ENCODE measurements at places on chromosomes 7 and 10.
A peak's percentile ranks its signal among the peaks of the same experiment; 100 is the strongest.

GRCh38 chr7:67990716-67991115 lies 994.1 kb downstream of the TYW1 start:
- DNase-seq = no peak

GRCh38 chr10:92834986-92835385 lies 13.3 kb upstream of the EXOC6 start:
- no peak for DNase-seq

GRCh38 chr10:110399106-110399964 lies 94.6 kb upstream of the SMNDC1 start:
- DNase-seq = no peak

GRCh38 chr10:65620404-65621048 lies 1305.3 kb upstream of the LRRTM3 start:
- no peak for DNase-seq

DNA sequence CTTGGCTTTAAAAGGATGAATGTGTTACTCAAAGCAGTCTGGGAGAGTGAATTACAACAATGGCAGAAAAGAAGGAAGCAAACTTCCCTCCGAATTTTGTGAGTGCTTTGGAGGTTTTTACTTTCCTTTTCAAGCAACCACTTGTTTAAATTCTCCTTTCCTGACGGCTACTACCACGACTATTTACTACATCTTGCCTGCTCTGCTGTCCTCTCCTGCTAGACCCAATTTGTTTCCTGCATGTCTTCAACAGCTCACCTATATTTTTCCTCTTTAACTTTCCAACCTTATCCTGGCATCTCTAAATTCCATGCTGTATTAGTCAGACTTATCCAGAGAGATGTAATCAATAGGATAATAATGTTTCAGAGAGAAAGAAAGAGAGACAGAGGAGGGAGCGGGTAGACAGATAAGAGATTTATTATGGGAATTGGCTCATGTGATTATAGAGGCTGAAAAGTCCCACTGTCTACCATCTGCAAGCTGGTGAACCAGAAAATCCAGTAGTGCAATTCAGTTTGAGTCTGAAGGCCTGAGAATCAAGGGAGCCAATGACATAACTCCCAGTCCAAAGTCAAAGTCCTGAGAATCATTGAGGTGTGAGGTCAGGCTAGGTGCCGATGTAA lies 42.8 kb upstream of the SLC13A1 start:
- no peak for DNase-seq

- DNase-seq = no peak
Observed at GRCh38 chr10:128017822-128018221, 108.4 kb downstream of the MKI67 start.

DNA sequence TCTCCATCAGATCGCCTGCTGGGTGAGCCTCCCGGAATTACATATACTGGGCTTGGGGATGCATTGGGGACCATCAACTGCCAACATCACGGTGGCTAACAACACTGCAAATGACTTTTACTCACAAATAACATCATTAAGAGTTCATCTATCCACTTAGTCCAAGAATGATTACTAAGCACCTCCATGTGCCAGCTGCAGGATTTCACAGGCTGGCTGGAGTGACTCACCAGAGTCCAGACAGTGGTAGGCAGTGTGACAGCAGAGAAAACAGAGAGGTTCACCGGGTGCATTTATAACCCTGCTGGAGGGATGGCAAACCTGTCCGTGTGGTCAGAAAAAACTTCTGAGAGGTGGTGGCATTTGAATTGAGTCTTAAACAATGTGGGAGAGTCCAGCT lies 3.2 kb upstream of the IGFBP3 start:
- no peak for DNase-seq

GRCh38 chr10:60572511-60573194 lies 183.0 kb upstream of the ANK3 start:
- DNase-seq = no peak

DNA sequence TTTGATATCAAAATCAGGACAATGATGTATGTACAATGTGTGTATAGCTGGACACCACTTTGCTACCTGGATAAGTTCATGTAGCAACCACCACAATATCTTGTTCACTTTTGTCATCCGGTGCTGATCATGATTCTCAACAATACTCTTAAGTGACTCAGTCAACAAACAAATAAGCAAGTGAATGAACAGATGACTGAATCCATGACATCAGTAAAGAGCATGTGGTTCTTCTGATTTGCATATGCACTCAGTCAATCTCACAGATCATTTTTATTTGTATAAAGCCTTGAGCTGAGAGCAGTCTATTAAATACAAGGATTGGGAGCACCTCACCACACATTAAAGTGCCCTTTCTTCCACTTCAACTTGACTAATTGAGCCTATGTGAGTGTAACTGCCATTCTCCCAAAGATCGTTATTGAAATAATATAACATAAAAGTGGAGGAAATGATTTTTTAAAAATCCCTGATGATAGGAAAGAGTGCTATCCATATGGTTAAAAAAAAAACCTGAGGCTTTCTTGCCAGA lies 69.5 kb downstream of the NPSR1 start:
- DNase-seq = no peak

- DNase-seq = no peak
Observed at GRCh38 chr7:111638078-111638477, 75.8 kb upstream of the IMMP2L start.

GRCh38 chr10:59709395-59710125 lies at the start of gene SLC16A9:
Gene SLC16A9, minus strand, starts transcription at chr10:59709850. Its CDS starts 25,559 bp downstream, at chr10:59684291.
- DNase-seq = no peak

- no peak for DNase-seq
Observed at GRCh38 chr7:41979834-41980307, 257.1 kb downstream of the GLI3 start.

DNA sequence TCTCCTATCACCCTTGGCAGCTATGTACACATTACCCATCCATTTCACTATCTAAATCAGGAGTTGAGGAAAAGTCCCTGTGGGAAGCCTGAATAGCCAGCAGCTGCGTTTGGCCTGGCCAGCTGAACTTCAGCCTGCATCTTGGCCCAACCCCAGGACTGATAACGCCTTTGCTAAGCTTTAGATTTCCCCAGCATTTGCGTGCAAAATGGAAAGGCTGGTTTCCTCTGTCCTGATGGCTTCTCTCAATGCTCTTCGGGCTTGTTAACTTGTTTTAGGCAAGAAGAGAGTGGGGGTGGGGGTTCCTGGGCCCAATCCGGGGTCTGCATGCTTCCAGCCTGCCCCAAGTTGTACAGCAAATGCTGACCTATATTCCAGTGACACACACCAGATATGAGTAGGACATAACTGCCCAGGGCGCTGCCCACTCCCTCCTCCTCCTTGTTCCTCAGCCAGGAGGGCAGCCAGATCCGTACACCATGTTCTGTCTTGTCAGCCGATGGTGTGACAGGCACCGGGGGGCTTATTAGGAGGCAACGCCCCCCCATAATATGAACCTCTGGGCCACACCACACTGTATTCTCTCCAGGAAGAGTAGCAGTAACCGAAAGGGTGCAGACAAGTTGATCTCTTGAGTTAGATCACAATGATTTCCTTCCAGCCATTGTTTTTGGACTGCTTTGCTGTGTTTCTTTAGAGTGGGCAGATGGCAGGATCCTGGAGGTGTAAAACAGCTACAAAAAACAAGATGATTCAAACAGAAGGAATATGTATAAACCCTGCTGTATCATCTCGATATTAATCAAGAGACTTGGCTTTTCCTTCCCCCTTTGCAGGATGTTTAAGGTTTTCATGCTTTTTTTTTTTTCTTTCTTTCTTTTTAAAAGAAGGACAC lies 339.0 kb downstream of the RNLS start:
- DNase-seq = no peak

- peak; percentile 98 for DNase-seq
Observed at GRCh38 chr10:12129222-12130111, at the start of gene SEC61A2. Gene SEC61A2, plus strand, starts transcription at chr10:12129677. Its CDS starts 111 bp downstream, at chr10:12129788.

DNA sequence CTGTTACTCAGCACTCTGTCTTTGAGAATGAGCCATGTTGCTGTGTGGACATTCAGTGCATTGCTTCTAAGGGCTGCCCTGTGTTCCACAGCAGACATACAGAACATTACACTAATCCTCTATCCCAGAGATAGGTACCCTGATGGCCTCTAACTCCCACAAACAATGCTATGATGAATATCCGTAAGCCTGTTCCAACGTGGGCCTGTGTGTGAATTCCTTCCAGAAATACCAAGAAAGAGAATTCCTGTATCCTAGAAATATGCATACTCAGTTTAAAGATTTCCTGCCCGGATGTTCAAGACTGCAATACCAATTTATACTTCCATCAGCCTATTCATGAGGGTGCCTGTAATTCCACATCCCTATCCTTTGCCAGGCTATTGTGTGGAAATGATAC lies 21.3 kb upstream of the ST8SIA6 start:
- DNase-seq = no peak

DNA sequence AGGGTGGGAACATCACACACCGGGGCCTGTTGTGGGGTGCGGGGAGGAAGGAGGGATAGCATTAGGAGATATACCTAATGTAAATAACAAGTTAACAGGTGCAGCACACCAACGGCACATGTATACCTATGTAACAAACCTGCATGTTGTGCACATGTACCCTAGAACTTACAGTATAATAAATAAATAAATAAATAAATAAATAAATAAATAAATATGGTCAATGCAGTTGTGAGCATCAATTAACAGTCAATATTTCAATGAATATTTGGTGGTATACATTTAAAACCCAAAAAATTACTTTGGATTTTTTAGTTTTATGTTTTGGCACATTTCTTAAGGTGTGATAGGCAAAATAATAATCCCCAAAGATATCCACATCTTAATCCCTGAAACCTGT lies 15.6 kb downstream of the TRDMT1 start:
- no peak for DNase-seq

GRCh38 chr10:108323274-108323798 lies 1158.8 kb upstream of the SORCS1 start:
- DNase-seq = no peak

DNA sequence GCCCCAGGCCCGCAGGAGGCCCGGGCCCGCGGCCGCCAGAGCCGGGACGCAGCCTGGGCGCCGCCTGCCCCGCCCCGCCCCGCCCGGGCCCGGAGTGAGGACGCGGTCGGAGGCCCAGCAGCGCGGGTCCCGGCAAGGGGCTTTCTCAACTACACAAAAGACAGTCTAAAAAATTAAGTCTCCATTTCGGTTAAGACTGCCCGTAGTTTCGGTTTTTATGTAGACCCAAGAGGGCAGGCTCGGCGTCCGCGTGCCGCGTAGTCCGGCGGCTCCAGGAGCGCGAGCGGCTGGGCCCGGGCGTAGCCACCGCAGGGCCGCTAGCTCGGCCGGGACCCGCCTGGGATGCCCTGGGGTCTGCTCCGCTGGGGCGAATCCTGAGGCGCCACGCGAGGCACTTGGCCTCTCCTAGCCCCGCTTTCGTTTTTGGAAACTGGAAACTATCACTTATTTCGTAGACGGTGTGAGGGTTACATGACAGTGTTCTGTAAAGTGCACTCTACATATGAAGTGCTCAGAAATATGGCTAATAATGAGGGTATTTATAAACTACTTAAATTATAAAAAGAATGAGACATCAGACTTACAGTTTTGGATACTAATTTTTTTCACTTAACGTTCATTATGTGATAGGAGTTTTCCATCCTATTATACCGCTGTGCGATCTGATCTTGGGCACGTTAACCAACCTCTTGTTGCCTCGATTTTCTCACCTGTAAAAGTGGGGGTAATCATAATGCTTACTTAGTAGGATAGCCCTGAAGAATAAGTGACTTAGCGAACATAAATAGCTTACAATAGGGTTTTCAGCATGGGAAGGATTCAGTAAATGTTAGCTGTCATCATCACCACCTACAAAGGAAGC lies 573 bp downstream of the BLVRA start:
- DNase-seq = peak; percentile 34

DNA sequence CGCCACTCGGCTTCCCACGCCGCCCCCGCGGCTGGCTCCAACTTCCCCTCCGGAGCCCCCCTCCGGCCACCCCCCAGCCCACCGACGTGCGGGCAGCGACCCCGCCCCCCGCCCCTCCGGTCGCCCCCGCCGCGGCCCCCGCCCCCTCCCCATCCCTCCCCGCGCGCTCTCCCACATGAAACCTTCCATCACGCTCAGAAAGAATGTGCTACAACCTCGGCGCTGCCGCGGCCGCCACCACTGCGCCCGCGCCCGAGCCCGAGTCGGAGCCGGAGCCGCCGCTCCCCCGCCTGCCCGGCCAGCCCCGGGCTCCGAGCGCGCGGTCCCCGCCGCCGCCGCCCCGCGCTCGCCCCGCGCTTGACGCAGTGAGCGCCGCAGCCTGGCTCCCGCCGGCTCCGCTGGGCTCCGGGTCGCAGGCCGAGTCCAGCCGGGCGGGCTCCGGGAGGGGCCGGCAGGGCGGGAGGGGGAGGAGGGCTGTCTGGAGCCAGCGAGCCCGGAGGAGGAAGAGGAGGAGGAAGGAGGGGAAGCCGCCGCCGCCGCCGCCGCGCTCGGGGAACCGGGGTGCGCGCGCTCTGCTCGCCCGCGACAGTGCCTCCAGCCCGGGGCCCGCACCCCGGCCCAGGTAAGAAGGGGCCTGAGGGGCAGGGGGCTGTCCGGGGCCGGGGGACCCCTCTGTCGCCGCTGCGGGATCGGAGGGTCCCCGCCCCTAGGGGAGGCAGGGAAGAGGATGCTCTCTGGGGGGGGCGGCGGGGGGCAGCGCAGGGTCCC lies 4.3 kb upstream of the ELFN1 start:
- DNase-seq = no peak

- no peak for DNase-seq
Observed at GRCh38 chr7:8128449-8129317, 133.3 kb downstream of the ICA1 start.

DNA sequence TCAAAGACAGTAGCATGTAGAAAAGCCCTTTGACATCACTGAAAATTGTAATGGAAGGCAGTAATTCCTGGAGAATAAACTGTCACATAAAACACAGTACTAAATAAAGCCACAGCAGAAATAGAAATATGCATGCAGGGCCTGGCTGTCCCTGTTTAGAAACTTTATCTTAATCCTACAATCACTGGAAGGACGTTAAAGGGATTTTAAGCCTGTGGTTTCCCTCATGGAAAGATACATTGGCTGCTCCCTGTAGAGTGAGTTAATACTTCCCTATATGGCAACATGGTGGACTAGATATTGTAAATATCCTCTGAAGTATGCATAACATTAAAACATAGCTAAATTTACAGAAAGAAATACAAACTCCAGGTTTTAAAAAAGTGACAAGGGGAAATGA lies 1334.9 kb upstream of the CELF2 start:
- DNase-seq = no peak

DNA sequence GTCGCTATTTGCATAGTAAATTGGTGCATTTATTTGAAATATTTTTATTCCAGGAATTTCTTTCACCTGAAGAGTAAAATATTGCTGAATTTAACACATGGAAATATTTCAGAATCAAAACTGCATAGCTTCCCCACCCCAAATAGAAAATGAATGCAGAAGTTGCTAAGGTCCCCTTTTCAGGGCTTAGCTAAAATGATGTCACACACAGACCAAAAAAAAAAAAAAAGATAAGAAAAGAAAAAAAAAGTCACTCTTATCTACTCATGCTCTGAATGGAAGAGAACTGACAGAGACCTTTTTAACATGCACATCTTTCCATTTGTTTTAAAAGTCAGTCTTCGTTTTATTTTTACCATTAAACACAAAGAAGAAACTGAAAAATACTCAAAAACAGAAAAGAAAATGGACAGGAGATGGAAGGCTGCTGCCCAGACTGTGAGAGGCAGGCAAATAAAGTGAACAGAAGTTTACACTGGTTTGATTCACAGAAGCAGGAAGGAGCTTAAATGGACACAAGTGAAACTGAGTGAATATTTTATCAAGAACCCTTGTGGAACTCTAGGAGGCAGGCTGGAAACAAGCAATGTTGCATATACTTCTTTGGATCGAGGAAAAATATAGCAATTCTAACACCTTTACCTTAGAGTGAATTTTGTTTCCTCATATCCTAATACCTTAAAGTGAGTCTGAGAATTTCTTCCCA lies 32.0 kb downstream of the PSMC2 start:
- no peak for DNase-seq
